SK-N-DZ (cell line): ENCODE measurements at places on chromosomes 12 and 14.

DNA sequence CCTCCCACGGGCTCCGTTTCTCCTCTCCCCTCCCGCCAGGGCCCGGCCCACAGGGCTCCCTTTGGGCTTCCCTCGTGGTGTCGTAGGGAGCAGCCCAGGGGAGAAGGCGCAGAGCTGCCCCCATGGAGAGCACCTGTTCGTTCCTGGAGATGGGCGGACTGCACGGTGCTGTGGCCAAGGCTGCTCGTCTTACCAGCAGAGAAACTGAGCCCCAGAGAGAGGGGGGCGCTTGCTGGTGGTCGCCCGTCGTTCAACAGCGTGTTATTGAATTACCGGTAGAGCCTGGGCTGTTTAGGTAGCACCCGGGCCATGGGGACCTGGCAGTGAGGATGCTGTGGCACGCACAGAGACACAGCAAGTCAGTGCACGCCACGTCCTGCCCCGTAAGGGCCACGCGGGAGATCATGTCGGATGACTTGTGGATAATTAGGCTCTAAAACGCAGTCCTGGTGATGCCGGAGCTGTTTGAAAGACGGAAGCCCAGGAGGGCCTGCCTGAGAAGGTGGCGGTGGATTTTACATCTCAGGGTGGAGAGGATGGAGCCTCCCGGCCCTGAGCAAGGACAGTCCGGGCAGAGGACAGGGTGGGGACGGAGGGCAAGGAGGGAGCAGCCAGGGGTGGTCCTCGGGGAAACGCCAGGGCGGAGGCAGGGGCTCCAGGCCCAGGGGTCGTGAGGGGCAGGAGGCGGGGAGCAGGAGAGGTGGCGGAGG is 134.4 kb downstream of the ADGRD1 start:
- no peak for DNase-seq

DNA sequence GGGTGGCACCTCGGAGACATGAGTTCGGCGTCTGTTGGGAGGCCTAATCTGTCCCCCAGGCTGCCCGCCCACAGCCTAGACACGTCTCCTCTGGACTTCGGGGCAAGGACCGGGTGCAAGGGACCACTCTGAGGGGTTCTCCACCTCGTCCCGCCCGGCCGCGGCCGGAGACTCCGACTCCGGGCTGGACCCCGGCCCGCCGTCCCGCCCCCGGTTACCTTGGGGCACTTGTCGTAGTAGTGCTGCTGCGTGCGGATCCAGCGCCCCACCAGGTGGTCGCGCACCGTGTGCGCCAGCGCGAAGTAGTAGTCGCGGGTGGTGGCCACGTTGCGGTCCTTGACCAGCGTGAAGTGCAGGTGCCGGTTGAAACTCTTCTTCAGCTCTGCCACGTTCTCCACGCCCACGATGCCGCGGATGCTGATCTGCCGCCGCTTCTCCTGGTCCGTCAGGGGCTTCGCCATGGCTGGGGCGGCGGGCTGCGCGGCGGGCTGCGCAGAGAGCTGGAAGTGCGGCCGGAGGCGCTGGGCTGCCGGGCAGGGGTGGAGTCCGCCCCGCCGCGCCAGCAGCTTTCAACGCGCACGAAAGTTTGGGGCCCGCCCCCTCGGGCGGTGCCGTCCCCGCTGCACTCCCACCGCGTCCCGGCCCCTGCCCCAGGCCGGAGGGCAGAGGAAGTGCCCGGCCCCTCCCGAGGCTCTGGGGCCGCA is at the start of gene PYGL:
Gene PYGL (minus strand): TSS at position 541 of the 704 bp plus-strand sequence. CDS start 80 bp downstream, at position 461.
- DNase-seq: peak; percentile 28

DNA sequence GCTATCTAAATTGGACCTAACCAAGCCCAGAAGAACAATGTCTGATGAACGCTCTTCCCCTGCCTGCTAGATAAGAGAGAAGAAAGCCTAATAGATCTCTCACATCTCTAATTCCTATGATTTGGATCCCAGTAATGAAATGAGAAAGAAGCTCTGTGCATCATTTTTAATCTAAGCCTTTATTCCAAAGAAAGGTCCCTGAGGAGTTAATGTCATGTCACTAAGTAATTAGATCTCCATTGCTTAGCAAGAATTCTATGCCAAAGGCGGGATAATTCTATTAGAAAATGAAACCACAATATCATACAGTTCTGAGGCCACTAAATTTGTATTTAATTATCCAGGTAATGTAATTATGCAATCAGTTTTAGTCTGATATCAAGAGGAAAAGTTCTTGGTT is 74.2 kb upstream of the TMEM260 start:
- no peak for DNase-seq

- DNase-seq: no peak
Observed at GRCh38 chr12:58097741-58098140, 156.4 kb downstream of the ATP23 start.

DNA sequence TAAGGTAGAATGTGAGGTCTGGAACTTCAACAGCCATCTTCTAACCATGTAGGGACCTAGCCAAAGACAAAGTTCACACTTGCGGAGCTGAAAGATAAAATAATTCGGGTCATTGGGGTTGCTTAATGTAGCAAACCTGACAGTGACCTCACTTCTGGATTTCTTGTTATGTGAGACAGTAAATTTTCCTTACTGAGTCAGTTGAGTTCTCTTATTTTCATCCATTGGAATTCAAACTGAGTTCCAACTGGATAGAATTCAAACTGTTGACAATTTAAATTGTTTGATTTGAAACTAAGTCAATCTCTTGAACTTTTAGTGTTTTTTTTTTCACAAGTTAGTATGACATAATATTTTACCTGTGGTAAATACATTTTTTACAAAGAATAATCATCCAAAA is 406.5 kb downstream of the ADAMTS20 start:
- no peak for DNase-seq

GRCh38 chr12:109656743-109657142 is 56.9 kb upstream of the FAM222A start:
- peak; percentile 70 for DNase-seq

DNA sequence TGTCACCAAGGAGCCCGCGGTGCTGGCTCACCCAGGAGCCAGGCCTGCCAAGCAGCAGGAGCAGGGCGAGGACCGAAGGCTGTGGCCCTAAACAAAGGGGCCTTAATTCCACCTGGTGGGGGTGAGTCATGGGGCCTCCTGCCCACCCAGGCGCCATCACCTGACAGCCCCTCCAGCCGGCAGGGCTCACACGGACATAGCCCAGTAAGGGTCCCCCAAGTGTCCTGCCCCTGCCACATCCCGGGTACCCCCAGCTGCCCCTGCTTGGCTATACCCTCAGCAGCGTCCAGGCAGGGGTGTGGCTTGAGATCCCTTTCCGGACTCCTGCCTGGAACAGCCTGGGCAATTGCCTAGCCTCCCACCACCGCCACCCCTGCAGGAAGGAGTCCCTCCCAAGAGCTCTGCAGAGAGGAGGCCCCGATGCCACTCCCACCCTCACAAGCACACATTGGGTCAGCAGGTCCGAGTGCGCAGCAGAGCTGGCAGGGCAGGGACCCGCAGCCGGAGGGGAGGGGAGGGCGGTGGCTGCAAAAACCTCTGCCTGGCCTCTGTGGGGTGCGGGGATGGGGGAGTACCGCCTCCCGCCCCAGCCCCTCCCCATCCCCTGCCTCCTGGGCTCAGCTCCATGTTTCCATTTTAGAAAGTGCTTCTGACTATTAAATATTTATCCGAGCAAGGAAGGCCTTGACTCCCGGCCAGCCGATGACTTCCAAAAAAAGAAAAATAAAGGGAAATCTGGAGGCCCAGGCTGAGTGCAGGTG is 4.6 kb downstream of the AHNAK2 start:
- DNase-seq: no peak

GRCh38 chr12:65164774-65165173 is 4.6 kb upstream of the LEMD3 start:
- no peak for DNase-seq

- peak; percentile 67 for DNase-seq
Observed at GRCh38 chr12:38875586-38876228, 29.7 kb downstream of the CPNE8 start.

GRCh38 chr12:59027199-59027598 is 106.9 kb upstream of the LRIG3 start:
- DNase-seq: no peak

- DNase-seq: no peak
Observed at GRCh38 chr12:100675432-100675831, 101.9 kb downstream of the GAS2L3 start.

DNA sequence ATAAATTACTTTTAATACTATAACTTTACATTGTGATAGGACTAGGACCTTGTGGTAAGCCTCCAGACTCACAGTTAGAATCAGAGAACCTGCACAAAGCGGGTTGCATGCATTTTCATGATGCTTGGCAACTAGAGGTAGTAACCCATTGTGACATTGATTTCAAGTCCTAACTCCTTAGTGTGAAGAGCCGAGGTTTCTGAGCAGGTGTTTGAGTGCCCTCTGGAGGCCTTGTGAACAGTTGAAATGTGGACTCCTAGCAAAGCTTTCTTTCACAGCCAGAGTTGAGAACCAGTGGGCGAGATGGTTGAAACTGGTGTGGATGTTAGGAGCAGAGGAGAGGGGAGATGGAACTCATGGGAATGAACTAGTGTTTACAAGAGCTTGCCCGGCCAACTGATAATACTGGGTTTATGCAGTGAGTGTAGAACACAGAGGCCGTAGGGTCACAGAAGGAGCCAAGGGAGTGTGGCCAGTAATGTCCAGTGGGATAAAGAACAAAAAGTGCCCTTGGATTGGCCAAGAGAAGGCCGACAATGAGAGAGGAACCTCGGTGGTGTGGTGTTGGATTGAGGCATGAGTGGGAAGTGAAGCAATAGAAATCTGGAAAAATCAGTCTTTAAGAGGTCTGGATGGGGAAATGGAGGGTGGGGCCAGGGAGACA is 10.9 kb downstream of the ZNF664 start:
- DNase-seq: peak; percentile 72

DNA sequence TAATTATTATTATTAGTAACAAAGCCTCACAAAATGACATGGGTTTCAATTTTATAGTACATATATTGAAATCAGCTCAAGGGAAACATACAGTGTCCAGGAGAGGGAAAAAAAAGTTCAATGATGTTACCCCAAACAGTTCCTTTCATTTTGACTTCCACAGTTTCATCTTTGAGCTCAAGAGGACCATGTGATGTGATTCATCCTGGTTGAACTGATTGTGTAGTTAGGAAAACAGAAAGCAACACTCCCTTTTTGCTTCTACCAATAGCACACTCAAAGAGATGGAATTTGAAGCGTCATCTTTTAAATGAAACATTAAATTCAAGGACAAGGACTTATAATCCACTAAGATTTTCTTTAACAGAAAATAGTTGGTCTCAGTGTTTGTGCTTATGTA is 461.0 kb downstream of the FOXG1 start:
- DNase-seq: no peak

- peak; percentile 61 for DNase-seq
Observed at GRCh38 chr12:89707703-89708564, 704 bp downstream of the ATP2B1 start.

GRCh38 chr12:6360080-6360571 is 15.2 kb downstream of the SCNN1A start:
- no peak for DNase-seq

GRCh38 chr14:90453401-90453951 is 56.6 kb downstream of the CALM1 start:
- DNase-seq: peak; percentile 61

GRCh38 chr14:54808326-54809161 is 94.1 kb downstream of the GCH1 start:
- DNase-seq: peak; percentile 21
